ENCODE measurements at places on chromosomes 12 and 14.
A peak's percentile ranks its signal among the peaks of the same experiment; 100 is the strongest.

DNA sequence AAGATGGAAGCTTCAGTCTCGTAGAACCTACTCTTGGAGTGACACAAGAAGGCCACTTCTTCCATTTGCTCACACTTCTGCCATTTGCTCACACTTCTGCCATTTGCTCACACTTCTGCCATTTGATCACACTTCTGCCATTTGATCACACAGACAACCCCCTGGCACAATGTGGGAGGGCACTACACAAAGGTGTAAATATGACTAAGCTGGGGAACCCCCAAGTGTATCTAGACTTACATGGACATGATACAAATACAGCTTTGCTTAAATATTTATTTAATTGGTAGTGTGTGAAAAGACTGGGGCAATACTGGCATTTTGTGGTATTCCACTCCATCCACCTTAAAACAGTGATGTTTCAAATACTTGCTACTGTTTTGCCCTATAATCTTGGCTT lies 296.2 kb upstream of the PPFIA2 start:
- no peak for DNase-seq

DNA sequence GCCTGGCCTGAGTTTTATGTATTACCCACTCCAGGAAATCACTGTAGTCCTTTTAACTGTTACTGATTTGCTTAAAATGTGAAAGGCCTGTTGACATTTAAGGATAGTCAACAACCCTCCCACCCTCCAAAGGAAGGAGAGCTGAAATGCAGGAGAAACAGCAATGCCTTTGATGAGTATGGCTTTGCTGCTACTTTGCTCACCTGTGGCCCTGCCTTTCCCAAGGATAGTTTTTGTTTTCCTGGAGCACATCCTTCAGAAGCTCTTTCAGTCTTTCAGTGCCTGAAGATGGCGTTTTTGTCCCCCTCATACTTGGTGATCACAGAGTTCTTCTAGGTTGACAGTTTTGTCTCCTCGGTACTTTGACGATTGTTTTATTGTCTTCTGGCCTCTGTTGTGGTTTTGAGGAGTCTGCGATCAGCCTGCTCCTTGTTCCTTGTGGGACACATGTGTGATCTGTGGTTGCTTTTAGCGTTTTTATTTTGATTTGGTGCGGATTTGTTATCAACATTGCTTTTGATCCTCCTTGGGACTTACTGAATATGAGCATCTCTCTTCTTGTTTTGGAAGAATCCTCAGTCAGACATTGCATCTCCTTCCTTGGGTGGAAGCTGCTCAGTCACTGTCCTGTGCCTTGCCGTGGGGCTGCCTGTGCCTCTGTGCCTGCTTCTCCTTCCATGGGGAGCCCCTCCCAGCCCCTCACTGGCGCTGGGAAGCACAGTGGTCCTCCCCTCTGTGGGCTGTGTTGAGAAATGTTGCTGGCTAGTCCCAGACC lies 17.2 kb downstream of the PACS2 start:
- no peak for DNase-seq

DNA sequence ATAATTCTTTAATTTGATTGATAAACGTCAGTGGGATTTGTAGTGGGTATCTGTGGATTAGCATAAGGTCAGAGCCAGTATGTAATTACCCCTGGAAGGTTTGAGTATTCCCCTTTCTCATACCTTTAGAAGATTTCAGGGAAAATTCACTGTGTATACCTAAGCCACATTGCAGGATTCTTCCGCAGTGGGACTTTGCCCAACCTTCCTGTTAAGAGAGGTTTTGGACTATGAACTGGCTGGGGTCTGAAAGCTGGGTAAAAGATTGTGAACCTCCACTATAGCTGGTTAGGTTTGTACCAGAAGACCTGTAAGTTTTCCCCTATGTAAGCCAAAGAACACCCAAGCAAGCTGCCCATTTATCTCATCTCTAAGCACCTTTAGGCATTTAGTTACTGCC lies 150.2 kb downstream of the TTC6 start:
- DNase-seq: no peak

DNA sequence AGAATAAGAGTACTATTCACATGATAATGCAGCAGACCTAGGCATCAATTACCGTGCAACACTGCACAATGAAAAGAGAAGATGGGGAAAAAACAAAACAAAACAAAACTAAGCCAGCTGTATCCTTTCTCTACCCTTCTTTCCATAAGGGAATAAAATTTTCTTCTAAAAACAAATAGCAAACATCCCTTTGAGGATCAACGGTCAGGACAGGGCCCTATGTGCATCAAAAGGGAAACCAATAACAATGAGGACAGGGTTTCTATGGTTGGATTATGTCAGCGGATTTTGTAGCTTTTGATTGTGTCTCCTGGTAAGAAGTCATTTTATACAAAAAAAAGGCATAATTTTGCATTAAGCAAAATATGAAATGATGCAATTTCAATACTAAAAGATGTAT lies 350.3 kb downstream of the SLC6A15 start:
- no peak for DNase-seq

DNA sequence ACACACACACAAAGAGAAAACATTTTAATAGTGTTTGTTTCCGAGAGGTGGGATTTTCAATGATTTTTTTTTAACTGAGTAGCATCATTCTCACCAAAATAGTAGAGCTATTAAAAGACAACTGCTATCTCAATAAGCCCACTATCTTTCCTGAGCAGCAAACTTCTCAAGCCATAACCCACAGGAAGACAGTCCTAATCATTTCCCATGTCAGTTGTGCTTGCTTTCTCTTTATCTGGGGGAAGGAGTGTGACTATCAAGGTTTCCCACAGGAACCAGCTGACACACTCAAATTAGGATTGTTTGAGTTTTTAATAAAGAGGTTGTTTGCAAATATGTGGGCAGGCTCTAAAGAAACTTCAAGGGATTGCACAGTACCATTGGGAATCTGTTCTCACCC lies 4.9 kb upstream of the MAX start:
- DNase-seq: no peak

DNA sequence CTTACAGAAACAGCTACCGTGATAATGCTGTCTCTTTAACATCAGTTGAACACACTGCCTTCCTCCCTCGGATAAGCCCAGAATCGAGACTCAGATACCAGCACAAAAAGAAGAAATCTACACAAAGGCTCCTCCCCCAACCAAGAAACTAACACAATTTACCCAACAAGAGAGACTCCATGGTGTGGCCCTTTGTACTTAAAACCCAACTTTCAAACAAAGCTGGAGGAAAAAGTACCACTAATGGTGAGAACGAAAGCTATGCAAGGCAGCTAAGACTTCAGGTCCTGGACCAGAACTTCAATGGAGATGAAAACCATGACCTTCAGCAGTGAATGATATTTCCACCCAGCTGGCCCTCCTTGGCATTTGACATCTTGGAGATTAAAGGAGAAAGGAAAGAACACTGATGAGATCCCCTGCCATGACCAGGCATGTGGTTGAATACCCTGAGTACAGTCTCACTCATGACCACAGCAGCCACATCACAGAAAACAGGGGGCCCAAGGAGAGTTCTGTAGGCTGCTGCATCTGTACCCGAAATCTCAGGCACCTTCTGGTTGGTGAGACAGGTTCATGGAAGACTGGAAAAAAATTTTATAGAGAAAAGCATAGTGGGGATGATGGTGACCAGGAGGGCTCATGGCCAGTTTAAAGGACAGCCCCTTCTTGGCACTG lies 36.7 kb downstream of the RBM19 start:
- no peak for DNase-seq

GRCh38 chr14:85453401-85454225 lies 76.3 kb upstream of the FLRT2 start:
- DNase-seq: no peak

GRCh38 chr12:49359671-49360070 lies 7.6 kb upstream of the SPATS2 start:
- DNase-seq: no peak

- DNase-seq: peak; percentile 60
Observed at GRCh38 chr14:75497191-75497590, 25.1 kb upstream of the BATF start.

GRCh38 chr14:23601845-23602180 lies 23.2 kb upstream of the JPH4 start:
- no peak for DNase-seq

DNA sequence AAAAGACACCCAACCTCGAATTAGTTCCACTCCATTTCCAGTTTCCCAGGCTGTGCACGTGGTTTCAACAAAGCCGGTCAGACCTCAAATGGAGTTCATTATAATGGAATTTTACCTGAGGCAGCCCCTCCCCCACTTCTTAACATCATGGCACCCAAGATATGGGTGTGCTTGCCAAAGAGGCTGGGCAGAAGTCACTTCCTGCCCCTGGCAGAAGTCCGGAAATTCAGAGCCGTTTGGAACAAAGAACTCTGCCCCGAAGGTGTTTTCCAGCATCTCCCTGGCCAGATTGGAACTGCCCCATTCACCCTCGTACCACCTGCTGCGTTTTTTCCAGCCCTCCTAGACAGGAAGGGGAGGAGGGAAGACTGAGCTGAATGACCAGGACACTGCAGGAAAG lies 8.2 kb downstream of the VDR start:
- no peak for DNase-seq

GRCh38 chr12:1591034-1591433 lies 3.3 kb downstream of the FBXL14 start:
- peak; percentile 57 for DNase-seq

- DNase-seq: no peak
Observed at GRCh38 chr14:101276309-101277091, 284.8 kb upstream of the DIO3 start.
